Vagina (tissue), 2 donors: ENCODE measurements at places on chromosomes 3 and 15.
A peak's percentile ranks its signal among the peaks of the same experiment; 100 is the strongest.

GRCh38 chr15:91219206-91219605 lies 119.1 kb downstream of the SV2B start:
- DNase-seq: no peak
- no peaks in the 10 kb centered on the region for H3K4me1 ChIP-seq
- H3K4me3 ChIP-seq: no peak overlapping the region
- no peak overlapping the region for H3K27ac ChIP-seq
- H3K27me3 ChIP-seq: no peaks in the 10 kb centered on the region

GRCh38 chr15:44441095-44441501 lies 13.7 kb downstream of the CTDSPL2 start:
- no peaks in the 10 kb centered on the region for H3K27me3 ChIP-seq
- peaks cover 39% of the 10 kb centered on the region for H3K4me1 ChIP-seq
- H3K36me3 ChIP-seq: no peaks in the 10 kb centered on the region
- no peak overlapping the region for H3K4me3 ChIP-seq
- no peak overlapping the region for H3K27ac ChIP-seq

- DNase-seq: no peak
- H3K4me3 ChIP-seq: no peak overlapping the region
- H3K27ac ChIP-seq: no peak overlapping the region
- no peaks in the 10 kb centered on the region for H3K27me3 ChIP-seq
- H3K36me3 ChIP-seq: no peaks in the 10 kb centered on the region
Observed at GRCh38 chr3:101900316-101900715, 51.0 kb downstream of the NFKBIZ start.

DNA sequence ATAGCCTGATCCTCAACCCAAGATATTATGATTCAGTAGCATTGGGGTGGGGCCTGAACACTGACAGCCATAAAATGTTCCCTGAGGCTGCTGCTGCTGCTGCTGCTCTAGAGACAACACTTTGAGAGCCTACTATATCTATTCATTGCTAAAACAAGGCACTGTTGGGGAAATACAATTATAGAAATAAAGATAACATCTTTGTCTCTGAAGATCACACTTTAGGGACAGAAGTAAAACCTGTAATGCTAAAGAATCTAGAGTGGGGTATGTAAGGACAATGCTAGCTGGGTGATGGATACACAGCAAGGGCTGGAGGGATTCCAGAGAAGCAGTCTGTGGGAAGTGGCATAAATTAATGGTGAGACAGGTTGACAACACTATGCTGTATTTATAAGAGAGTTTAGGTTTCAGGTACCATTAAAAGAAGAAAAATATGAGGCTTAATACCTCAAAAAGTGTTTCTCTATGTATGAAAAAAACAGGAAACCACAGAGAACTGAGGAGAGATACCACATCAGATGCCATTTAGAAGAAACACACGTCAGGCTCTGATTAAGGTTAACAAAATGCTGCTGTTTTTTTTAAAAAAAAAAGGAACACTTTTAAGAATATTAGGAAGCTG lies 115.9 kb downstream of the CBLB start:
- DNase-seq: no peak
- no peak overlapping the region for H3K27ac ChIP-seq
- no peaks in the 10 kb centered on the region for H3K36me3 ChIP-seq
- H3K4me1 ChIP-seq: peaks cover 16% of the 10 kb centered on the region

DNA sequence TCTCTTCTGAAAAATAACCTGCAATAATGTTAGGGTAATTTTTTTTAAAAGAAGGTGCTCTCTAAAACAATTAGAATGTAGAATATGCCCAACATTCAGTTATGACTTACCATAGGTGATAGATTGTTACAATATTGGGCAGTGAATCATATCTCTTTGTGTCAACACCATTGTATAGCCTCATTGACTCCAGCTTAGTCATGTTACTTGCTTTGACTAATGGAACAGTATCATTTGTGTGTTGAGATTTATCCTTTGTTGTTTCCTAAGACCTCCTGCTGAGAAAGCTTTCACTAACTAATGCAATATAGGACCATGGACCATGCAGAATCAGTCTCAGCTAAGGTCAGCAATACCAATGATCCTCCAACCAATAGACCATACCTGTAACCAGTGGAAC lies 1106.4 kb downstream of the SI start:
- H3K4me3 ChIP-seq: no peak overlapping the region
- H3K27ac ChIP-seq: no peak overlapping the region
- no peaks in the 10 kb centered on the region for H3K4me1 ChIP-seq
- no peaks in the 10 kb centered on the region for H3K27me3 ChIP-seq
- DNase-seq: no peak
- no peaks in the 10 kb centered on the region for H3K36me3 ChIP-seq

DNA sequence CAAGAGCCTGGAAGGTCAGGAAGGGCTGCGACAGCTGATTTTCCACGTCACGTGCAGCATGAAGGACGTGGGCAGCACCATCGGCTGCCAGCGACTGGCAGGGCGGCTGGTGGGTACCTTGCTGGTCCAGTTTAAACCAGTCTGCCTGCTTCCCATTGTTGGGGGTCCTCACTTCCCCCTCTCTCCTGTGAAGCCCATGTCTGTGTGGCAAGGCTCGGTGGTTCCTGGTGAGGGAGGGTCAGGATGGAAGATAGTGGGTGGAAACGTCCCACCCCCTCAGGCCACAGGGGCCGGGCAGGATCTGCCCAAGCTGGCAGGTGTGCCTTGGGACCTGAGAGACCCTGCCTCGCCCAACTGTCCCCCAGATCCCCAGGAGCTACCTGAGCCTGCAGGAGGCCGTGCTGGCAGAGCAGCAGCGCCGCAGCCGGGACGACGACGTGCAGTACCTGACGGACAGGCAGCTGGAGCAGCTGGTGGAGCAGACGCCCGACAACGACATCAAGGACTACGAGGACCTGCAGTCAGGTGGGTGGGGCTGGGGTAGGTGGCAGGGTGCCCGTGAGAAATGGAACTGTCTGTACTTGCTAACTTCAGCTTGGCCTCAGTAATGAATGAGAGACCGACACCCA lies 108.2 kb downstream of the LRRK1 start:
- H3K4me3 ChIP-seq: no peak overlapping the region
- no peaks in the 10 kb centered on the region for H3K27me3 ChIP-seq
- peaks cover 10% of the 10 kb centered on the region for H3K36me3 ChIP-seq
- peaks cover 15% of the 10 kb centered on the region for H3K4me1 ChIP-seq
- peak; percentile 85 for DNase-seq

DNA sequence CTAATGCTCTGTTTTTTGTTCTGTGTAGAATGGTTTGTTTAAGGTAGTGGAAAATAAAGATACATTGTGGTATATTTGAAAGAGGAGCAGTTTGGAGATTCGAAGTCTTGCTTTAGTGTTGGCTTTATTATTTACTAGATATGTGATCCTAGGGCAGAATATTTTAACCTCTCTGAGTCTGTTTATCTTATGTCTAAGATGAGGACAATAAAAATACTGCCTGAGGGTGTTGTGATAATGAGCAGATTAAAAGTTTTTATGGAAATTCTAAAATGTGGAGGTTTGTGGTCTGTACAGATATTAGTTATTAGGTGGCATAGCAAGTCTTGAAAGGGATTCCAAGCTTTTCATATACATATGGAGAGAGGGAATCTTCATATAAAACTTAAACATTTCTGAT lies 15.0 kb downstream of the TCF12 start:
- no peaks in the 10 kb centered on the region for H3K27me3 ChIP-seq
- no peak overlapping the region for H3K27ac ChIP-seq
- H3K4me1 ChIP-seq: peaks cover 56% of the 10 kb centered on the region

- no peaks in the 10 kb centered on the region for H3K27me3 ChIP-seq
- H3K4me1 ChIP-seq: no peaks in the 10 kb centered on the region
- no peak for DNase-seq
- no peak overlapping the region for H3K27ac ChIP-seq
Observed at GRCh38 chr3:31173118-31173718, 278.8 kb upstream of the GADL1 start.

GRCh38 chr3:42503251-42503924 lies 945 bp downstream of the VIPR1 start:
- peak overlapping the region; percentile 45 for H3K4me3 ChIP-seq
- H3K36me3 ChIP-seq: no peaks in the 10 kb centered on the region
- H3K4me1 ChIP-seq: peaks cover 21% of the 10 kb centered on the region
